Stimulated activated CD4-positive, alpha-beta T cell treated with anti-CD3 and anti-CD28 coated beads, TNF-alpha, amount 100 ng/mL, for 4 hours (primary cell): ENCODE measurements at places on chromosomes 16 and 17.

DNA sequence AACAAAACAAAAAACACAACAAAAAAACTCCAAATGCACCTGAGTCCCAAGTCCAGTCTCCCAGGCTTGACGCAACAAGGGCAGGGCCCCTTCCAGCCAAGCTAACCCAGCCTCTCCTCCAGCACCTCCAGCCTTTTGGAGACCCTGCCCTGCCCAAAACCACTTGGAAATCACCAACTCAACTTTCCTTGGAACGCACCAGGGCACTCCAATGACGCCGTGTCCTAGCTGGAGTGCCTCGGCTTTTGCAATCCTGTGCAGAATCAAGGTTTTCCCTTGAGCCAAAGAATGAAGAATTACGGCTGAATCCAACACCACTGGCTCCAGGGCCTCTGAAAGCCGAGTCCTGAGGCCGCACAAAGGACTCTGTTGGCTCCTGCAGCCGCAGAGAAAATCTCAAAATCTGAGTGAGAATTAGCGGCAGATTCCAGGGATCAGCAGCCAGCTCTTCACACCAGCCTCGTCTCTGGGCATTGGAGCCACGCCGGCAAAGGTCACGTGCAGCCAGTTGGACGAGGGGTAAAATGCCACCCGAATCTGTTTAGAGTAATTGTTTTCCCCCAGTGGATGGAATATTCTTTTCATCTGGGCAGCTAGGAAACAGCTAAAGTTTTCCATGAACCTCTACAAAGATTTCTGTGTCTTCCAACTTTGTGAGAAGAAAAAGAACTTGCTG is 9.7 kb upstream of the BAIAP2 start:
- no peak for DNase-seq

DNA sequence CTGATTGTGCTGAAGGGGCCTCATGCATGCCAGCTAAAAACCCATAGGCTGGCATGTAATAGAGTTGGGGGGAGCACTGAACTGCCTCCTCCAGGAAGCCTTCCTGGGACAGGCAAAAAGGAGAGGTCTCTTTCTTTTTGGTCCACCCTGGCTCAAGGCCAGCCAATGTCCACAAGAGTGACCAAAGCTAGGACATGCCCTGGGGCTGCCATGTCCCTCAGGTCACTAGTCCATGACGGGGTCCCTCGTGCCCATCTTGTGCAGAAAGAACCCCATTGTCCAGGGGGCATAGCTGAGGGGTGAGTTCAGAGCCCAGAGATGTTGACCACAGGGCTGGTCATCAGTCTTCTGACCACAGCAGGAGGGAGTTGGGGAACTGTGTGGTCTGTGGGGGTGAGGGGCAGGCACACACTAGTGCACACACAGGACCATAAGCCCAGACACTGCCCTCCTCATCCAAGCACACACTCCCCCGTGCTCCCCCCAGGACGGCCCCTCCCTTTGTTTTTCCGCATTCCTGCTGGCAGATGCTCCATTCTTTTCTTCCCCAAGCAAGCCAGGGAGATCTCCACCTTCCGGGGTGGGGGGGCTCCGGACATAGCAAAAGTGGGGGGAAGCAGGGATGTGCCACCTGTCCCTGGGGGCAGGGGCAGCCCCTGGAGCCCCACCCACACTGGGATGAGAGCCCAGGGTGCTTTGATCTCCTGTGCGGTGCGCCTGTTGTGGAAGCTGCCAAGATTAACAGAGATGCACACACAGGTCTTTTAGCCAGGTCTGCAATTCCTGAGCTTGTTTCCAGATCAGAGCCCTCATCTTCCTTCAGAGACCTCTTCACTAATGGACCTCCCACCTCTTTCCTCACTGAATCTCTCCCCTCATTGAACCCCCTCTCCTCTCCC is 25.2 kb upstream of the PHB1 start:
- no peak for DNase-seq

- no peak for DNase-seq
Observed at GRCh38 chr17:50117202-50118051, 12.5 kb downstream of the SAMD14 start.

DNA sequence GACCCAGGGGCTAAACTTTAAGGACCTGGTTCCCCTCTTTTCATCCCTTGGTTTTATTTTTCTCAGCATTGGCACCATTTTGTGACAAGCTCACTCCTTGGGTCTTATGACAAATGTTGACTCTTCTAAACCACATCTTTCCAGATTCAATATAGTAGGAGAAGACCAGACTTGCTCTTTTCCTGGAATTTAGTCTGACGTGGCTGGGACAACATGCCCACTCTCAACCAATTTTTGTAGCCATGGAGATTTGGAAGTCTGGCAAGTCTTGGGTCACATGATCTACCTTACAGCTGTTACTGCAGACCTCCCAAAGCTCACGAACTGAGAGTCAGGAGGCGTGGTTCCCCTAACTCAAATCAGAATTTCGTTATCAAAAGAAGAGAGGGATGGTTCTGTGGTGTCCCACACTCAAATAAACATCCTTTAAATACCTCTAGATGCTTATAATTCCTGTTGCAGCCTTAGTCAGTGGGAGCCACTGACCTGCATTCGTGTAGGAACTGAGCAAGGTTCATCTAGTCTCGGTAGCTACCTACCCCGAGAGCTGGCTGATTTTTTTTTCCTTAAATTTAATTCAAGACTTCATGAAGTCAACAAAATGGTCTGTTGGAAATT is 683.5 kb downstream of the MAF start:
- no peak for DNase-seq

DNA sequence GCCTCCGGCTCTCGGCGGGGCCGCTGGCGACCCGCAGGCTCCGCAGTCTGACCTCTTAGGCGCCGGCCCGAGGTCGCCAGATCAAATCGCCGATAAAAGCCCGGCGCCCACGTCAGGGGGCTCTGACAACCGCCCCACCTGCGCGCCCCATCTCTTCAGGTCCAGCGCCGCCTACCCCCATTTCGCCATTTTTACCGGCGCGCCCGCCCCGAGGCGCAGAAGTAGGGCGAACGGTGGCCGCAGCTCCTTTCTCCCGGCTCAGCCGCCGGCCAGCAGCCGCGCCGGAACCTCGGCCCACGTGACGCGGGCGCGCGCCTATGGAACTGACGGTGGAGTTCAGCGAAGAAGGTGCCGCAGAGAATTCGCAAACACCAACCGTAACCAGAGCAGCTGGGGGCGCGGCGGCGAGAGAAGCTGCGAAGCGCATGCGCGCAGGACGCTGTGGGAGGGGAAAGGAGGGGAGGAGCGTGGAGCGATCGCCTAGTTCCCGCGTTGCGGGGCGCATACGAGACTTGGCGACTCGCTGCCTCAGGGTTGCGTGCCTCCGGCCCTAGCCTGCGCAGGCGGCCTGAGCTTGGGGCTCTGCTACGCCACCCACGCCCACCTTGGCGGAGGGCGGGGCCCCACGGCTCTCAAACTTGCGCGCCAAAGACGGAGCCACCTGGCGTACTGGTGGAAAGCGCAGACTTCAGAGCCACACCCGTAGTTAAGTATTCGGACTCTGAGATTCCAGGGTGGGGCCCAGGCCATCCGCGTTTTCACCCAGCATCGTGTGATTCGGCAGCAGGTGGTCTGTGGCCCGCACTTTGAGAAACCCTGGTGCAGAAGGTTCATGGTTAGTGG is at the start of gene TRIM37:
TRIM37 (minus strand) TSS at position 418 of the 843 bp plus-strand sequence. CDS start 419 bp downstream, outside the sequence.
- DNase-seq: peak; percentile 96

DNA sequence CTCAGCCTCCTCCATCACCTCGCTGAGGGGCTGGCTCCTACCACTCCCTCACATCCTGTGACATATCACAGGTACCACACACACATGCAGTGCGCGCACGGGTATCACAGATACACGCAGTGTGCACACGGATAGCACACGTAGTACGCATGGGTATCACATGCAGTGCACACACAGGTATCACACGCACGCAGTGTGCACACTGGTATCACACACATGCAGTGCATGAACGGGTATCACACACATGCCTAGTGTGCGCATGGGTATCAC is 30.1 kb downstream of the ACSF3 start:
- DNase-seq: no peak

DNA sequence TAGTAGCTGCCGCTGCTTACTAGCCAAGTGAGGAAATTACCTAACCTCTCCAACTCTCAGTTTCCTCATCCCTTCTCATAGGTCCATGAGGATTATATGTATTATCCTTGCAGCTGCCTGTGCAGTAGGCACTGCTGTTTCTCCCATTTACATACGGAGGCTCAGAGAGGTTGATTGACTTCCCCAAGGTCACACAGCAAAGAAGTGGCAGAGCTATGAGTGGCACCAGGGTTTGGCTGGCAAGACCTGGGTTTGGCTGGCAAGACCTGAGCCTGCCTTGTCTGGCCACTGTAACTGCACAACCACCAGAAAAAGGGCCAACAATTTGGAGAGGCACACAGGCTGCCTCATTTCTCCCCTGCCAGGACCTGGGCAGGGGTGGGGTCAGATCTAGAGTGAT is 2.5 kb upstream of the NDRG4 start:
- no peak for DNase-seq

DNA sequence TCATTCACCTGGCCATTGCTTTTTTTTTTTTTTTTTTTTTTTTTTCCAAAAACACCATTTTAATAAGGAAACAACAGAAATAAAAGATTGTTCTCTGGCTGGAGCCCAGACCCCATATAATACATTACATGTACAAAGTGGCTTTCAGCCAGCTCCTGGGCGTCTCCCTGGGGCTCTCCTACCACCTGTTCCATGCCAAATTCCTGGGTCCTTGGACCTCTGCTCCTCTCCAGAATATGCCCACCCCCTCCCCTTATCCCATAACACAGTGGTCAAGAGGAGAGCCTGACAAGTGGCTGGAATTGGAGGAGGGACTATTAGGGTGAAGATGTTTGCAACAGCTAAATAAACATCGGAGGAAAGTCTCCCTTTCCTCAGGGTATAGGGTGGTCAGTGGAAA is 3.6 kb upstream of the PHF12 start:
- no peak for DNase-seq

DNA sequence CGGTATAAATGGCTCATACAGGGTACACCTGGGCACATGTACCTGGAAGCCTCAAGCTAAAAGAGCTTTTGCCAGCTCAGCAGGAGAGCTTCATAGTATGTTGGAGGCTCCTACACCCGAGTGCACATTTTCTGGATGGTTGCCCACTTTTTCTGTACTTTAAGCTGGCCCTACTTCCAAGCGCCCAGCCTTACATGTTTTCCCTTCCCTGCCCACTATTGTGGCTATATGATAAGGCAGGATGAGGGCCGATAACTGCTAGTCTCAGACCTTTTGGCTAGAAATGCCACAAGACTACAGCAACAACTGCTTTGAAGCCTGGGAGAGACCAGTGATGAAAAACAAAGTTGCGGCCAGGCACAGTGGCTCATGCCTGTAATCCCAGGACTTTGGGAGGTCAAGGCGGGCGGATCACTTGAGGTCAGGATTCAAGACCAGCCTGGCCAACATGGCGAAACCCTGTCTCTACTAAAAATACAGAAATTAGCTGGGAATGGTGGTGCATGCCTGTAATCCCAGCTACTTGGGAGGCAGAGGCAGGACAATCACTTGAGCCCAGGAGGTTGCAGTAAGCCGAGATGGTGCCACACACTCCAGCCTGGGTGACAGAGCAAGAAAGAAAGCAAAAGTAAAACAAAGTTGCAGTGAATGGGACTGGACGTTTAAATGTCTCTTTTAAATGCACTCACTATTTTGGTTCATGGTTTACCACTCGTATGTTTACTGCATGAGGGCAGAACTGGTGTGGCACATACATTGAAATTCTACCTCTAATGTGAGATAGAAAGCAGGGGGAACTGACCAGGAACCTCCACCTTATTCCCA is 14.2 kb upstream of the MARCHF10 start:
- DNase-seq: no peak

DNA sequence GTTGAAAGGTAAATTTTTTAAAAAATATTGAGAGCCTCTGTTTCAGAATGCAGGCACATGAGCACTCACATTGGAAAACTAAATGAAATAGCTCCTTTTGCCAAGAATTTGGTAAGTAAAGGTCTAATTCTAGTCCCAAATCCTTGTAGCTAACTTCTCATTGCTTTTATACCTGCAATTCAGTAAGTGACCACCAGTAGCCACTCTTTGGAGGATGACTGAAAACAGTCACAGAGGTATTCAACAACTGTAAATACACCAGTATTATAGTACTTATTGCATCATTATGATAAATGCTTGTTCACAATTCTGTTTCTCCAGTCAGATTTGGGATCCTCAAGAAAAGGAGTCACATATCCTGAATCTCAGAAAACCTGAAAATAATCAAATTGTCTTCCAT is 562.4 kb upstream of the CDH11 start:
- no peak for DNase-seq

GRCh38 chr17:50618941-50619340 is 15.7 kb upstream of the ABCC3 start:
- DNase-seq: no peak

GRCh38 chr17:78842881-78843565 is 2.4 kb upstream of the USP36 start:
- DNase-seq: peak; percentile 27

- DNase-seq: no peak
Observed at GRCh38 chr16:56776562-56776961, 46.6 kb downstream of the NUP93 start.

- DNase-seq: no peak
Observed at GRCh38 chr17:32497431-32498205, 10.8 kb downstream of the CDK5R1 start.

DNA sequence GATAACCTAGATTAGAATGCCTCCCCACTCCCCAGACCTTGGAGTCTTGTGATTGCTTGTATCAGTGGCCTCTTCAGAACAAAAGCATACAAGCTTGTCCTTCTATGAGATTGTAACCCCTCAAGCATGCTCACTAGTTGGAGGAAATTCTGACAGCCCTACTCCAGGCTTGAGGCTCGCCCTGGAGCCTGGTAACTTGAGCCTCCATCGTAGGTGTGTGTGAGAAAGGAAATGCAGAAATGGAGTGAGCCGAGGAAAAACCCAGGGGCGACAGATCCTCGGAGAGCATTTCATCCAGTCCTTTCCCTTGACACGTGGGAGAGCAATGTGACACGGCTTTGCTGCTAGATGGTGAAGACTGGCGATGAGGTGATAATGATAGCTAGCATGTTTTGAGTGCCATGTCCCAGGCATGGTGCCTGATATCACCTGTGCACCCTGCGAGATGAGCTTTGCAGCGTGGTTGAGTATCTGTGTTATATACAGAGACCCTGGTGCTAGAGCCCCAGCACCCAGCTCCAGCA is 31.2 kb downstream of the GNAO1 start:
- no peak for DNase-seq

GRCh38 chr17:68566442-68566738 is 34.8 kb downstream of the FAM20A start:
- no peak for DNase-seq
